ENCODE measurements at places on chromosomes 5 and 9.

- DNase-seq = peak; percentile 25
Observed at GRCh38 chr9:17578911-17579793, at the start of gene SH3GL2. Gene SH3GL2 (plus strand): TSS chr9:17579066.

- peak; percentile 98 for DNase-seq
Observed at GRCh38 chr9:26892251-26893029, at the start of gene CAAP1. Gene CAAP1 (minus strand): TSS chr9:26892802. CDS start chr9:26892715, 87 bp downstream.

DNA sequence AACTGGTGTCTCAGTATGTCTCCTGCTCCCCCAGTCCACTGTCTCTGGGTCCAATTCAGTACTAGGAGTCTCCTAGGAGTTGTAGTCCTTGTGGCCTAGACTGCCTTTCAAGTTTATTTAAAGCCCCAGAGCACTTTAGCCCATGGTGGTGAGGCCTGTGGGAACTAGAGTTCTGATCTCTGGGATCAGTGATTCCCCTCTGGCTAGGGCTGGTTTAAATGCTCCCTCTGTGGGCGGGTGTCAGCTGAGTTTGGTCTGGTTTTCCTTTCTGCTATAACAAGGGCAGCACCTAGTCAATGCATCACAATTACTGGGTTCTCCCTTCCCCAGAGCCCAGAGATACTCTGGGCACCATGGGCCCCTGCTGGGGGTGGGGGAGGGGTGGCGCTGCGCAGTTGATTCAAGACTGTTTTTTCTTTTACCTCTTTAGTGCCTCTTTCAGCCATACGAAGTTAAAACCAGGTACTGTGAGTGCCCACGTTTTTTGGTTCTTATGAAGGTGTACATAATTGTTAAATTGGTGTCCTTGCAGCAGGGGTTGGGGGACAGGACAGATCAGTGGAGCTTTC is 9.3 kb upstream of the SLC36A3 start:
- no peak for DNase-seq

GRCh38 chr5:77210091-77210963 is at the start of gene PDE8B:
Gene PDE8B (plus strand): TSS chr5:77210680. CDS start chr5:77210926, 246 bp downstream.
- DNase-seq = no peak

- no peak for DNase-seq
Observed at GRCh38 chr5:64628901-64629300, 61.4 kb upstream of the SHISAL2B start.

DNA sequence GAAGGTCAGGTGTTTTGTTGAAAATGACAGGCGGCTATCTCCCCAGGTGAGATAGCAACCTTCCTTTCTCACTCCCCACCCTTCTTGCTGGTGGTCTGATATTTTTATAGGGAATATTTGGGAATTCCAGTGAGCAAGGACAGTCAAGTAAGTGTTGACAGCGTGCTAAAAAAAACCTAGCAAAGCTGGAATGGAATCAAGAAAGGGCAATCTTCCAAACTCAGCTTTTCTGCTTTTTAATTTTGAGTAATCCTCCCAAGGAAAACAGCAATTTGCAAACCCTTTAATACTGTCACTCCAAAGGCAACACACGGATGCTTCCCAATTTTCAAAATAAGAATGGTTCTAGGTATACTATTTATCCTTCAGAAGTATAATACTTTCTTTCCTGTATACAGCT is 143.7 kb upstream of the PCA3 start:
- DNase-seq = no peak

DNA sequence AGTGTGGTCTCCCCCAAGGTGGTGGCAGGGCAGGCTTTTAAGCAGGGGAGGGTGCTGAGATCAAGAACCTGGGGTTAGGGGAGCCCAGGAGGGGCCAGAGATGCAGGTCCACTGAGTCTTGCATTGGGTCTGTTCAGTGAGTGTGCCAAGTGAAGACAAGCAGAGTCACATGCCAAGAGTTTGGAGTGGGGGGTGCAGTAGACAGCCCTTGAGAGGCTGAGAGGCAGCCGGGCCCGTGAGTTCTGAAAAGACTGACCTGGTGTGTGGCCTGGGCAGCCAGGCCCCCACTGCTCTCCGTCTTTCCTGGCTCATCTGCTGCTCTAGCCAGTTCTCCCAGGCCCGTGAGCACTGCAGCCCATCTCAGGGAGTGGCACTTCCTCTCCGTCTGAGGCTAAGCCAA is 120.0 kb downstream of the DAB2IP start:
- DNase-seq = no peak

DNA sequence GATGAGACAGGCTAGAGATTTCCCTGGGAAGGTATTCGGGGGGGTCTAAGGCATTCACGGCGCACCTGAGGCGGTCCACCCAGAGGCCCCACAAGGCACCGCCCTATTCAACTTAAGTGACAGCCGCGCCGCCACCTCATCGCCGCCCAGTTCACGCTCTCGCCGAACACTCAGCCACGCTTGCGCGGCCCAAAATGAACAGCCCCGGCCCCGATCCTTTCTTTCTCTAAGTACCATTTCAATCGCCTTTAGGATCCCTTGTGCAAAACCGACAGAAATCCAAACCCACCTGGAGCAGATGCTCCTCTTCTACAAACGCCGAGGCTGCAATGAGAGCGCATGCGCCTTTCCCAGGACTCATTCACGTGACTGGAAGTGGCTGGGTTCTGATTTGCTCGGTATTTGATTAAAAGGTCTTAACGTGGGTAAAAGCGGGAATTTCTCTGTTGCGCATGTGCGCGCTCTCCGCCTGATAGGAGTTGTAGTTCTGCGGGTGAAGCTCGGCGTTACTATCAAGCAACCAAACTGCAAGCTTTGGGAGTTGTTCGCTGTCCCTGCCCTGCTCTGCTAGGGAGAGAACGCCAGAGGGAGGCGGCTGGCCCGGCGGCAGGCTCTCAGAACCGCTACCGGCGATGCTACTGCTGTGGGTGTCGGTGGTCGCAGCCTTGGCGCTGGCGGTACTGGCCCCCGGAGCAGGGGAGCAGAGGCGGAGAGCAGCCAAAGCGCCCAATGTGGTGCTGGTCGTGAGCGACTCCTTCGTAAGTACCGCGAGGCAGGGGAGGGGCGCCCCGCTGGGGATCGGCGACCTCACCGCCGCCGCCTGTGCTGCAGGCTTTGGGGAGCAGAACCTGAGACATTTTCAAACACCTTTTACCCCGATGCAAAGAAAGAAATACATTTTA is at the start of the genes ARSK and SKIC3:
ARSK (plus strand) TSS at position 455 of the 902 bp plus-strand sequence; CDS start at position 633, 178 bp downstream.
SKIC3 (minus strand) TSS at position 331 of the 902 bp plus-strand sequence. CDS start 7,827 bp downstream, outside the sequence.
- peak; percentile 99 for DNase-seq

- no peak for DNase-seq
Observed at GRCh38 chr9:32334112-32334511, 50.3 kb upstream of the ACO1 start.

DNA sequence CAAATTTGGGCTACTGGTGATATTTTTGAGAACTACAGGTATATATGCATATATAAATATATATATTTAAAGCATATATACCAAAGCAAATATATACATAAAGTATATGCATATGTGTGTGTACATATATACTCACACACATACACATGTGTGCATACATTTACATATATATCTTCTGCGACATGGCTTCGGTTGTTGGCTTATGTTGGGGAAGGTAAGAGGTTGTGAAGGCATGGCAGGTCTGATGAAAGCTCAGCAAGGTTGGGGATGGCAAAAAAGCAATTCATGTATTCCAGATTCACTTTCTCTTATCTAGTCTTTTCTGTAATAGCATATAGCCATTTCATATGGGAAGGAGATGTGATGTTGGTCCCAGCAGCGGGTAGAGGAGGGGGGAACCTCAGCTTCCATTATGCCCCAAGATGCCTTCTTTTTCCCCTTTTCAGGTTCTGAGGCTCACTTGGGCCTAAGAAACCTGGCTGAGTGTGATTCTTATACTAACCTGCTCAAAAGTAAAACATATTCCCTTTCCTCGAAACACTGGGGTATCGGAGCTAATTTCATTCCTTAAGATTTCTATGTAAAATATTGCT is 201.7 kb downstream of the MEF2C start:
- DNase-seq = no peak

All from hematopoietic multipotent progenitor cell treated with erythropoietin and hydrocortisone succinate and interleukin-3 and kit ligand, for 6 days (in vitro differentiated cells).